T-cell (primary cell): ENCODE measurements at places on chromosomes 3 and 15.

DNA sequence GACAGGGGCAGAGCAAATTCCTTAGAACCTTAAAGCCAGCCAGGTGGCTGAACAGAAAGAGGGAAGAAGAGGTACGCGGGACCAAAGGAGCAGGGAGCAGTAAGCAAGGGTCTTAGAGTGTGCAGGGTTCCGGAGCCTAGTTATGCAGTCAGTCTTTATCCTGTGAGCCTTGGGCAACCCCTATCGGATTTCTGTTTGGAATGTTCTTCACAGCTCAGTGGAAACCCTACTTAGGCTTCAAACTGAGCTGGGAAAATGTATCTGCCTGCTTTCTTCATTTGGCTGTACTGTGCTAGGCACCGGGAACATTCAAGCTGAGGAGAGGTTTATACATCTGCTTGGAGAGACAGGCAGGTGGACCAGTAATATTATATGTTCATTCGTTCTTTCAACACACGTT, 37.1 kb downstream of the PSMD6 start:
- no peak for DNase-seq

DNA sequence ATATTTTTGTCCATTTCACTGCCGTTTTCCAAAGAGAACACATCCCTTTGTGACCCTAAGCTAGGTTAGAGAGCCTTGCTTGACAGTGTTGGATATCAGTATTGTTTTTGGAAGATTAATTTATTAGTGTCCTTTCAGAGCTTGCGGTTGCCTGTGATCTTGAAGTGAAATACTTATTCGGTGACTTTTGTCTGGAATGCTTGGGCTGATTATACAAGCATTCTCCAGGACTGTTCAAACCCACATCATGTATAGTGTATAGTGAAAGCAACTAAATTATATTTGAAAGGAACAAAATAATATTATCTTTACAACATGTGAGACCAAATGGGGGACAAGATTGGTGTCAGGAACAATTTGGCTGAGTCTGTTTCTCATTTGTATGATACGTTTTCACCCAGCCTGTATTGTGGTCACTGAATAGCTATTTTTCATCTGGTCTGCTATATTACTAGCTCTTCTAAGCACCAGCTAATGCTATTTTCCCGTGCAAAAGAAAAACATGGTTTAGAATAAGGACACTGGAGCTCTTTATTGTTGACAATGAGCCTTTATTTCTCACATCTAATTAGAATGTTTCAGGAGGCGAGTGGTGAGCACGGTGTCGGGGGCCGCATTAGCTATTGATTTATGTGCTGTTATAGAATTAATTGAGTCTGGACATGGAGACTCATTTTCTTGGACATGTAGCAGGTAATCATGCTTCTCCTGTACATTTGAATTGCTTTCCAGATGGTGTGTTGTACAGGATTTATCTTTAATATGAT, 158.1 kb downstream of the APBA2 start:
- no peak for DNase-seq

GRCh38 chr3:187334904-187335303, 33.3 kb upstream of the RTP4 start:
- DNase-seq, result no peak

DNA sequence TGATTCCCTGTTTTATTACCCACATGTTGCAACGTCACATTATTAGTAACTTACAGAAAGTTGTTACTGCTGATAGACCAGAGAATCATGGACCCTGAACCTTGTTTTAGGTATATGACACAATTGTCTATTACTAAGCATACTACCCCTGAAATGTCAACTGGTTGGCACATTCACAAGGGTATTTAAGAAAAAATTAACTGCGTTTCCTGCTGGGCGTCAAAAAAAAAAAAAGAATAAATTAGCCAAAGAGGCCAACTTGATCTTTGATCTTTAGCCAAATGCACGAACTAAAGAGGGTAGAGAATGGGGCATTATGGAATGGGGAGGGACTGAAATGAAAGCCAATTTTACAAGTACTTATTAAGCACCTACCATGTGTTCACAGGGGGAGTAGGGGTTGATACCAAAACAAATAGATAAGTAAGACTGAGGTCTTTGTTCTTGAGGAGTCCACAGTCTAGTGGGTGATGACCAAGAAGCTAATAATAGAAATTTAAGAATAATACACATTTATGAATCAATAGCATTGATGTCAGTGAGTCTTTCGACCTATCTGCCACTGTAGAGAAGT, 17.8 kb upstream of the MUC13 start:
- no peak for DNase-seq

- no peak for DNase-seq
Observed at GRCh38 chr15:78306176-78306774, 6.9 kb upstream of the SKIC8 start.

GRCh38 chr15:80846031-80846815, 67.1 kb downstream of the CEMIP start:
- no peak for DNase-seq

GRCh38 chr15:57640930-57641682, 49.4 kb downstream of the MYZAP start:
- no peak for DNase-seq

DNA sequence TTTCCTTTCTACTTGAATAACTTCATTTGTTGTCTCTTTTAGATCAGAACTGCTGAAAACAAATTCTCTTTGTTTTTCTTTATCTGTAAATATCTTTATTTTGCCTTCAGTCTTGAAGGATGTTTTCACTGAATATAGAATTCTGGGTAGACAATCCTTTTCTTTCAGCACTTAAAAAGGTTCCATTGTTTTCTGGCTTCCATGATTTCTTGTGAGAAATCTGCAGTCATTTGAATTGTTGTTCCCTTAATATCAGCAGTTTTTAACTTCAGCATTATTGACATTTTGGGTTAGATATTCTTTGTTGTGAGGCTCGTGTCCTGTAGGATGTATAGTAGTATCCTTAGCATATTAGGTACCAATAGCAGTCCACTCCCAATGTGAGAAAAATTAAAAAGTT, 65.8 kb downstream of the SV2B start:
- DNase-seq, result no peak

DNA sequence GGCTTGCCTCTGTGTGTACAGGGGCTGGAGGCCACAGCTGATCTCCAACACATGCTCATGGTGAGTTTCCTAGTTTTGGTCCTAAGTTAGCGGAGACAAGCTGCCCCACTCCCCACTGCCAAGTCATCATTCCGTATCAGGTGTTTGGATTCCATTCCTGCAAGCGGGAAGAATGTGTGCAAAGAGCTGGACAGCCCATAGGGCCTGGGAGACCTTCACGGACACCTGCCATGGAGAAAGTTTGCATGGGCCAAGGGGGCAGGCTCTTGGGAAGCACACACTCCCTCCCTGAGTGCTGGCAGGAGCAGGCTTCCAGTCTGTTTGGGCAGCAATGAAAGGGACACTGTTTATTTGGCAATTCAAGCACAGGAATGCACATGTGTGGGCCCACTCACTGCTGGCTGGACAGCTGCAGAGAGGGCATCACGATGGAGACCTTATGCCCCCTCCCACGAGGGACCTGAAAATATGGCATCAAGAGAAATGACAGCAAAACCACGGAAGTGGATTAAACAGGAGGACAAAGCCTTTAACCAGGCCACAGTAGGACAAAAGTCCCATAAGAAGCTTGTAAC, 149.7 kb downstream of the KLF13 start:
- no peak for DNase-seq

- DNase-seq, result no peak
Observed at GRCh38 chr3:98012979-98013378, 22.1 kb downstream of the GABRR3 start.

GRCh38 chr15:91844928-91845327, 8.6 kb upstream of the SLCO3A1 start:
- DNase-seq, result no peak

DNA sequence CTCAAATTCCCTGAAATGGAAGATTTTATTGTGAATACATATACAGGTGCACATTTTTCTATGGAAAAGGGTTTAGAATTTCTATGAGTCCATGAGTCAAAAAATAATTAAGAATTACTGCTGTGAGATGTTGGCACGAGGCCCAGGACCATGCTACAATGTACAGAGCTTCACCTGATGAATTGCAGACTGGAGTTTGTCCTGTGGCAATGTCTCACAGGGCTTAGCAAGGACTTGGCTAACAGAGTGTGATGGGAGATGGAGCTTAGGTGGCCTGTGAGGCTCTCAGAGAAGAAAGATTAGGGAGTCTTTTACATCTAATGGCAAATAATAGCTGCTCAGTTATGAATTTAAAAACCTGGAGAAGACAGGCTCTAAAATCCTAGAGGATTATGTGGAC, 219.5 kb upstream of the CBLB start:
- DNase-seq, result no peak

DNA sequence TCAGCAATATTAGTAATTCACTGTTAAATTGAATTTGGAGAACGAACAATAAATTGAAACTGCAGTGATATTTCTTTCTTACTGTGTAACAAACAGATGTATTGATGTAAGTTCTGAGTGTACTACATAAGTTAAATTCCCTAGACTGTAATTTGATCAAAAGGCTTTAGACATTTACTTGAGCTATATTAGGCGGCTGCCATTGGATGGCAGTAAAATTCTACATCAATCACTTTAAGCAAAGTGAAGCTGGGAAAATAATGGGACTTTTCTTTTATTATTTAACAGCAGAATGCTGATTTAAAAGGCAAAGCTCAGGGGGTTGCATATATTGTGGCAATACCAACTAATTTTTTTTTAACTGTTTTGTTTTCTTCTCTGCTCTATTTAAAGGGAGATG, 212.6 kb upstream of the PLSCR5 start:
- DNase-seq, result no peak

DNA sequence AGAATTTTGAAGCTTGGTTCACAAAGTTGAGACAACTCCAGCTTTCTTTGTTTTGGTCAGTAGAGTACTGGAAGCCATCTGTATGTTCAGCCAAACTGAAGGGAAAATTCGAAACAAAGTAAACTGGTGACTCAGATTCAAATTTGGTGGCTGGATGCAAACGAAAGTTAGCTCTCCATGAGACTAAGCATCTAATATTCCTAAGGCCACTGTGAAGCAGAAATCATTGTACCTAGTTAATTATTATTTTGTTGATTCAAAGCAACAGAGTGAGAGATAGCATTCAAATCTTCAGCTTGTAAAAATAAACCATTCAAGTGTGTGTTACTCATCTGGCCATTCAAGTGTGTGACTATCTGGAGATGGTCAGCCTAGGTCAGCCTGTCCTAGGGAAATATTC, 42.1 kb downstream of the NR2F2 start:
- no peak for DNase-seq

- no peak for DNase-seq
Observed at GRCh38 chr3:39216176-39216790, 23.9 kb upstream of the XIRP1 start.

DNA sequence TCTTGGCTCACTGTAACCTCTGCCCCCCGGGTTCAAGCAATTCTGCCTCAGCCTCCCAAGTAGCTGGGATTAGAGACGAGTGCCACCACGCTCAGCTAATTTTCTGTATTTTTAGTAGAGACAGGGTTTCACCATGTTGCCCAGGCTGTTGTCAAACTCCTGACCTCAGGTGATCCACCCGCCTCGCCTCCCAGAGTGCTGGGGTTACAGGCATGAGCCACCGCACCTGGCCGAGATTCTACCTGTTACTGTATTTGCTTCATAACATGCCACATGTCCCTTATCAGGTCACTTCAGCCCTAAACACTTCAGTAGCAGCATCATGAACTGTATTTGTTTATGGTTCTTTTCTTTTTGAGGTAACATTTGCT, 7.5 kb upstream of the LCTL start:
- DNase-seq, result no peak

DNA sequence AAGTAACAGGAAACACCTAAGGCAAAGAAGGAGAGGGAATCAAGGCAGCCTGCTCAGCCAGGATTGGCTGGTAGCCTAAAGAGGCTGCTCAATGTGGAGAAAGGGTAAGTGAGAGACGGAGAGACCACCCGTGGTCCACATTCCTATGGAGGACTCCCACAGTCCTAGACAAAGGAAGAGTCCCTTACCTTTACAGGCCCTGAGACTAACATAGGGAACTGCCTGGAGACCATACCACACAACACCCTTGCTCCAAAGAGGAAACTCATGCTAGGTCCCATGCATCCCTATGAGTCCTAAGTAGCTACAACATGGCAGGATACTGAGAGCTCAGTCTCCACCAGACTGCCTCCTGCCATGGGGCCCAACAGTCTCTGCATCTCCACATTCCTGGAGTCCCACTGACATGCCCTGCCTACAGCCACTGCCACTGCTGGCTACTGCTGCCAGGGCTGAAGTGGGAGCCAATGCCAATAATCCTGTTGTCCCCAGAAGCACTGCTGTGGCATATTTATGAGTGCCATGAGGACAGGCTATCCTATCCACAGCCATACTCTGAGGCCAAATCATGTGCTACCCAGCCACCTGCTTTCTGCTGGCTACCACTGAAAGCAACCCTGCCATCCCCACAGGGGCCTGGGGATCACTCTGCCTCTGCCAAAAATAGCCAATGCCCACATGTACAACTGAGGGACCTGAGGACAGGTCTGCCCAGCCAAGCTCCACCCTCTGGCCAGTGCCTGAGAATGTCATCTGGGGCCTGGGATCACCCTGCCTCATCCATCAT, 45.0 kb downstream of the COPS2 start:
- no peak for DNase-seq

GRCh38 chr15:74265046-74265639, 29.0 kb downstream of the CCDC33 start:
- no peak for DNase-seq

- no peak for DNase-seq
Observed at GRCh38 chr3:119969759-119970158, 124.5 kb downstream of the GSK3B start.

GRCh38 chr15:38885001-38885400, 320.4 kb upstream of the RASGRP1 start:
- DNase-seq, result no peak

DNA sequence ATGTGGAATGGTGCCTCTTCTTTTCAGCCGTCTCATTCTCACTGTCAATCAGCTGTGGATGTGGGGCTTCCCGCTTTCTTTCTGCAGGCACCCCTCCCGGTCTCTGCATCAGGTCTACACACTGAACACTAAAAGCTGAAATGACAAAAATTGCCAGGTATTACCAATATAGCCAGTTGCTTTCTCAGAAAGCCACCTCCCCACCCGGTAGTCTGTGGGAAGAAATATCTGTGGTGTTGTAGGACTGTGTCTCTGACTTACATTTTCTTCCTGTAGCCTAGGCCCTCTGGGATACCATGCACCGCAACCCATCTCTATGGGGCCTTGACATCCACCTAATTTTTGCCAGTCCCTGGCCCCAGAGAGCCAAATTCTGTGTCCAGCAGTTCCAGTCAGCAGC, 19.2 kb upstream of the EPHB1 start:
- no peak for DNase-seq

GRCh38 chr3:16399473-16399872, 114.0 kb downstream of the RFTN1 start:
- no peak for DNase-seq

DNA sequence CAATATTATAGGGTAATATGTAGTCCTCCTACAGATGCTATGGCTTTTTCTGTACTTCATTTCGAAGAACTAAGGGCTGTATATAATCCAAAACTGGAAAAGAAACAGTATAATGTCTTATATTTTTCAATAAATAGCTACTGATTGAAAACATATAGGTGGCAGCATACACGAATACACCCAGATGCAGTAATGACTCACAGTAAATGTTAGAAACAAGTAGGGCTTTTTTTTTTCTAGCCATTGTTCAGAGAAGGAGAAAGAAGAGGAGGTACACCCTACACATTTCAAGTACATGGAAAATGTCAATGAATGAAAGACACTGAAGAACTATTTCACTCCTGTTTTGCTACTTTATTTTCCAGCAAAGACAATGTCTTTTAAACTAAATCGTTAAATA, 9.4 kb downstream of the DAZL start:
- DNase-seq, result no peak
